Adrenal gland (tissue), 19 donors: ENCODE measurements at places on chromosomes 7 and 10. TPM values are rescaled to one million over a fixed set of nuclear protein-coding genes. Genes with fewer than 3 reads are reported as not detected.
A peak's percentile ranks its signal among the peaks of the same experiment; 100 is the strongest.

GRCh38 chr10:79380125-79380945 is 33.1 kb downstream of the PPIF start:
- peak; percentile 53 for DNase-seq

DNA sequence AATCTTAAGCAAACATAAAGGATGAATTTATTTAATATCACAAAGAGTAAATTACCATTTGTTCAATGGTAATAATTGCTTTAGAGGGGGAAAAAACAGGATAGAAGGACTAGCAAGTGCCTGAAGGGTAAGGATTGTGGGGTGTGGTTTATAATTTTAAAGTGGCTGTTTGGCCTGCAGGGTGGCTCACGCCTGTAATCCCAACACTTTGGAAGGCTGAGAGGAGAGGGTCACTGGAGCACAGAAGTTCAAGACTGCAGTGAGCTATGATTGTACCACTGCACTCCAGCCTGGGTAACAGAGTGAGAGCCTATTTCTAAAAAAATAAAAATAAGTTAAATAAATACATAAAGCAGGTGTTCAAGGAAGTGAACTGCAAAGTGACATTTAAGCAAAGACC is 199.9 kb upstream of the AHR start:
- no peak for DNase-seq

- DNase-seq: peak; percentile 35
Measured at GRCh38 chr10:116809483-116810119, 39.7 kb upstream of the ENO4 start.

- no peak for DNase-seq
Measured at GRCh38 chr7:503575-504111, 16.0 kb downstream of the PDGFA start.

- no peak for DNase-seq
Measured at GRCh38 chr10:86068231-86069054, 298.2 kb downstream of the GRID1 start.

Gene WDFY4
- total RNA-seq: 5.6 TPM

Gene AKR1C8
- not detected for total RNA-seq

Gene TNRC18
- 81.9 TPM for total RNA-seq

Gene TDRD1
- 0.28 TPM for total RNA-seq

Gene MOGAT3
- total RNA-seq: not detected

Gene UPK3BL2
- 8.7 TPM for total RNA-seq

Gene FZD1
- 7.0 TPM for total RNA-seq
